ENCODE measurements at places on chromosomes 11 and 22.

DNA sequence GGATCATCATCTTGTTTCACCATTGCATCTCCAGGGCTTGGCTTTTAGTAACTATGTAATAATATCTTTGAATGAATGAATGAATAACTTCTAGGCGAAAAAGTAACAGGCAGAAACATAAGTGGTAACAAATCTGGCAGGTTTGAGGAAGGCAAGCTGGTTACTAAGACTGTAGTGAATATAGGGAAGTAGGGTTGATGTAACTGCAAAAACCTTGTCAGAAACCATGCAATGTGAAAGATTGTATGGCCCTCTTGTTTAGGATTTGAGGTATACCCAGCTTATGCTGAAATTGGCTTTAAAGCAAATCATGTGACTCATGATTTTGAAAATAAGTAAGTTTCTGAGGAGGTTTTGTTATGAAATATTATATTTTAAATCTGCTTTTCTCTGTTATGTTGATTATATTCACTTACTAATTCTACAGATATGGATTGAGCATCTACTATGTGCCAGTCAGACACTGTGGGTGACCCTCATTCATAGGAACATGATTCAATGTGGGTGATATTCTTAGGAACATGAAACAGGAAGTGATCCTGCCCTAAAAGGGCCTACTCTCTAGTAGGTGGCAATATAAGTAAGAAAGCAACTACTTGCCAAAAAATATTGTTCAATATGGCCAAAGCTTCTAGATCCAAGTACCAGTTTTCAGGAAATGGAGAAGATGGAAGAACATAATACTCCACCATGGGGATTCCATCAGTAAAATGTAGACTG is 115.5 kb upstream of the CCDC90B start:
- no peak for DNase-seq

DNA sequence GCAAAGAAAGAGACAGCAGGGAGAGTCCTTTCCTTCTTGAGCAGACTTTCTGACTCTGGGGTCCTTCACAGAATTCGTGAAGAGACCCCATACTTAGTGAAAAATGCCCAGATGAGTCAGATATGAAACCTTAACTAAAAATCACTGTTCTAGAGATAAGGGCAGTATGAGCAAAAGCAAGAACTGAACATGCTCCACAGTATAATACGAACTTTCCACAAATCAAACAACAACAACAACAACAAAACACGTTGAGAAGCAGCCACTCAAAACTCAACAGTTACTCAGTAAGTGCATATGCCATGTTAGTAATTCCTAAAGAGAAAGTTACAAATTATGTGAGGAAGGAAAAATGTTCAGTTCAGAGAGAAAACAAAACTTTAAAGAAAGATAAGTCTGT is 44.3 kb downstream of the PITPNB start:
- DNase-seq: no peak

- DNase-seq: no peak
Measured at GRCh38 chr11:80841675-80842074, 1400.8 kb upstream of the TENM4 start.

DNA sequence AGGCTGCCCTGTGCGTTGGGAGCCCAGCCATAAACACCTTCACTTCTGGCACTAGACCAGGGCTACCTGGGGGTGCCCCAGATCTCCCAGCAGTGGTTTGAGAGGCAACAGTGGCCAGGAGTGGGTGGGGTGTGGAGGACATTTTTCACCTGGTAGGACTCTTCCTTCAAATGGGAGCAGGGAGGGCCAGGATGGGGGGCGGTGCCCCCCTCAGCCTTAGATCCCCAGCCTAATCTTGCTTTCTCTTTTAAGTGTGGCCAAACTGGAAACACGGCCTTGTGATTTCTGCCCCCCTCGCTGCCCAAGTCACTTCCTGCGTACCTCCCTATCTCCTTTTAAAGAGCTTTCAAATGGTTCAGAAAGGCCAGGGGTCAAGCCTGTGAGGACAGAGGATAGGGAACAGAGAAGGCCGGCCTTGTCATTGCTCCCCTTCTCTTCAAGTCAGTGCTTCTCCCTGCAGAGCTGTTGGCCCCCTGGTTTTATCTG is 800 bp downstream of the KCNJ5 start:
- DNase-seq: no peak

DNA sequence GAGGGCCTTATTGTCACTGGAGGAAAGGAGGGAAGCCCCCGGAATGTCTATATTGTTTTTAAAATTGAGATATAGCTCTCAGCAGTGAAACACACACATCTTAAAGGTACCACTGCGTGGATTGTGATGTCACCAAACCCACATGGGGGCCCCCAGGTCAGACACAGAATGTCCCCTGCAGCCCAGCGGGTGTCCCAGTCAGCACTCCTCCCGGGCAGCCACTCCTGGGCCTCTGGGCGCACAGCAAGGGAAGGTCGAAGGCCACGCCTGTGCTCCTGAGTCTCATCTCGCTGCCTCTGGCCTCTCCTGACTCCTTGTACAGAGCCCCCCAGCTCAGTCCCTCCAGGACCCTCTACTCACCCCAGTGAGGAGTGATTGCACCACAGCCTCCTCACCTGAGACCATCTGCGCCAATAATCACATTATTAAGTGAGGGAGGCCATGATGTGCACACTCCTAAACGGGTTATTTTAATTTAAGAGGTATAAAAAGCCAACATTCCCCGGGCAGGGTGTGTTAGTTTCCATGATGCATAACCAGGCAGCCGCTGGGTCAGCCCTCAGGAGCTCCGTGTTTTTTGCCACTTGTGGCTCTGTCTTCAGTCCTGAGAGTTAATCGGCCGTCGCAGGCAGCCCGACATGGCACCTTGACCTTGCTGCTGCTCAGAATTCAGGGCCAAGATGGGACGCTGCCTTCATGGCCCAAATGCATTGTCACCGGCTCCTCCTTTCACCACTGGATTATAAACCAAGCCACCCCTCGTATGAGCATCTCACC is 1089.3 kb downstream of the BRD1 start:
- no peak for DNase-seq
